ENCODE measurements at places on chromosomes 6 and 20.

DNA sequence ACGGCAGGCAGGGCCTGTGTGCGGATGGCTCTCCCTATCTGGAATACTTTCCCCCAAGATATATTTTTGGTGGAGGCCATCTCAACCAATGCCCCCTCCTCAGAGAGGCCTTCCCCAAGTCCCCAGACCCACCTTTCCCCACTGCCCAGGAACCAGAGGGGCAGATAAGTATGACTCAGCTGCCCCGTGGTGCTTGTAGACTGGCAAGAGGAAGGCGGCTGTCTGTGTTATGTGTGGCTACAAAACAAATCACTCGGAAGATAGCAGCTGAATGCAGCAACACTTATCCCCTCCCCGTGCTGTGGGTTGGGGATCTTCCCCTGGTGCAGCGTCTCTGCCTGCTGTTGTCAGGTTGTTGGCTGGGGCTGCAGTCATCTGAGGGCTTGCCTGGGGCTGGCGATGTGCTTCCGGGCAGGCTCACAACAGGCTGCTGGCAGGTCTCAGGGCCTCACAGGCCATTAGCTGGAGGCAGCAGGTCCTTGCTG is 7.1 kb downstream of the NPEPL1 start:
- DNase-seq, result no peak

DNA sequence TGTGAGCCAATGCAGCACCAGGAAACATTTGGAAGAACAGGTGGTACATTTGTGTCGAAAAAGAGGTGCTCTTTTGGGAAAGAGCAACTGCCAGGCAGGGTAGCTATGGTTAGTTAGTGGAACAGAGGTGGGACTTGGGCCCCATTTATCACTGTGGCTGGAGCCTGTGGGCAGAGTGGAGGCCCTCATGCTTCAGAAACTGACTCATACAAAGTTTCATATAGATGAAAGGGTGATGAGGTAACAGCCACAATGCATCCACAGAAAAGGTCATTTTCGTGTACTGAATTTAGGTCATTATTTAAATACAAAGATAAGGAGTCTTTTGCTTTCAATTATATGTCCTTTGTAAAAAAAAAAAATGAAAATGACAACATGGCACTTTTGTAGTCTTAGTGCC is 76.4 kb upstream of the HS3ST5 start:
- DNase-seq, result no peak

DNA sequence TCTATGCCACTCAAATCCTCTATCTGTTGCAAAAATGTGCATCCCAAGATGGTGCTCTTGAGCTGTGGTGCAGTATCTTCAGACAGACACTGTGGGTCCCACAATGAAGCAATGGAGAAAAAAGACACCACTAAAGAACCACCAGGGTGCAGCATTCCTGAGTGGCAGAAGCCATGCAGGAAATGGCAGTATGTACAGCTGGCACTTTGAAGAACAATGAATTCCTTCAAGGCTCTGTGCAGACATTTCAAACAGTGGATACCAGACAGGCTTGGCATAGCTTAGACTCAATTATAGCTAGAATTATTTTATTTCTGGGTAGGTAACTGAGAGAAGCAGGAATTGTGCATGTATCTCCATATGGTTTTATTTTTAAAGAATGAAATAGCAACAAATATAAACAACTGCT is 24.0 kb upstream of the HDAC2 start:
- peak; percentile 53 for DNase-seq

DNA sequence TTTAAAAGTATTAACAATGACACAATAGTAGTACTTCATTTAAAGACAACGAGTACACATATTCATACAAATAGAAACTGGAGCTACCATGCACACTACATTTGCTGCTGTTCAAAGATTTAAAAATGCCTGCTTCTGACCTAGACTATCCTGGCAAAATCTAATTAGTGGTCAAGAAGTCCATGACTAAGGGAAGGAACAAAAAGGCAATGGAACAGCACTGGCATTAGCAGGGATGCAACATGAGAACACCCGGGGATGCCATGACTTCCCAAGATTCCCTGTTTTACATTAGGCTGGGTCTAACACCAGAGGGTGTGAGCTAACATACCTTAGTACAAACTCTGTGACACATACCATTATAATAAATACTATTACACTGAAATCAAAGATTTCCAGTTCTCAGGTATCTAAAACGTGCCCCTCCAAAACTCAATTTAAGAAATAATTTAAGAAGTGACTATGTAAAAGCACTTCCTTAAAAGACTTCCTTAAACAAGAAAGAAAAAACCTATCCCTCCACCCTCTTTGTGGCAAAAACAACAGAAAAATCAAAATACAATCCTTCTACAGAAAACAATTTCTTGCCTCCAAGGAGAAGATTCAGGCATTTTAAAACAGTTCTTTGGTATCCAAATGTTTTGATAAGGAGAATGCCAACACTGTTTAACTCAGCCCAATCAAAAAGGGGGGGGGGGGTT is 25.5 kb downstream of the CHD6 start:
- DNase-seq, result no peak

DNA sequence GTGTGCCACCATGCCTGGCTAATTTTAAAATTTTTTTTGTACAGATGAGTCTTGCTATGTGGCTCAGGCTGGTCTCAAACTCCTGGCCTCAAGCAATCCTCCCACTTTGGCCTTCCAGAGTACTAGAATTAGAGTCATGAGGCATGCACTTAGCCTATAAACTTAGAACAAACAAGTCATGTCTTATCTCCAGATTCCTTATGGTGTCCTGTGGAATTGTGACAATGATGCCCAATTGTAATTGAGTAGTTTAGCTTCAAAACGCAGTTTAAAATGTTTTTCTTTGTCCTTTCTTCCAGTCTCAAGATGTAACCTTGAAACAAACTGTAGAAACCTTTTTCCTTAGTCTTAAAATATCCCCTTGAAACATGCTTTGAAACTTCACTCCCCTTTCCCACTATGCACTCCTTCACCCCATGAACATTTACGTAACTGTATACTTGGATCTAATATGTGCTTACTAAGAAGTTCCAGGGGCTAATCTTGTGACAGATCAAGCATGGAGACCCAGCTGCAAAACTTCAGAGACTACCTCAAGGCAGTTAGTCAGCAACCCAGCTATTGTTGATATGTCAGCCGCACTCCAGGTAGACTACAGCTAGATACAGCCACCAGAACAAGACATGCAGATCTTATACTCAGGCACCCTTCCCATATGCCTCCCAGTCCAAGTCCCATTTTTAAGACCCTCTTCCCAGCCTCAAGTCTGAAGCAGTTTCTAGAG is 46.2 kb downstream of the MAN1A1 start:
- no peak for DNase-seq

GRCh38 chr6:31576897-31577578 is 1.7 kb downstream of the TNF start:
- DNase-seq, result peak; percentile 71
